GM12878 (cell line): ENCODE measurements at places on chromosomes 6 and 20. TPM values are rescaled to one million over a fixed set of nuclear protein-coding genes. Genes with fewer than 3 reads are reported as not detected.

The BPI gene
- polyA plus RNA-seq: not detected in 2 replicates

The UBD gene
- 25.0 and 28.4 TPM in 2 replicates for polyA plus RNA-seq

The MRPS18B gene
- 140 and 147 TPM in 2 replicates for polyA plus RNA-seq

The ULBP2 gene
- polyA plus RNA-seq: 0.16 TPM in 1 of 2 replicates, not detected in the other

The GSTA3 gene
- not detected in 2 replicates for polyA plus RNA-seq

The ELOVL5 gene
- 226 and 235 TPM in 2 replicates for polyA plus RNA-seq

The STK35 gene
- polyA plus RNA-seq: 8.3 and 9.4 TPM in 2 replicates

The GFRAL gene
- not detected in 2 replicates for polyA plus RNA-seq

The SKIC2 gene
- 58.4 and 63.7 TPM in 2 replicates for polyA plus RNA-seq

The SIRPB2 gene
- not detected in 2 replicates for polyA plus RNA-seq

The THEMIS gene
- not detected in 2 replicates for polyA plus RNA-seq

The VIP gene
- not detected in 2 replicates for polyA plus RNA-seq

The CYP39A1 gene
- not detected in 2 replicates for polyA plus RNA-seq

The FAM217A gene
- polyA plus RNA-seq: 0.09 TPM in 1 of 2 replicates, not detected in the other

The SSTR4 gene
- polyA plus RNA-seq: not detected in 2 replicates

The SLC17A4 gene
- not detected in 2 replicates for polyA plus RNA-seq

The ZSCAN16 gene
- 10.7 and 11.2 TPM in 2 replicates for polyA plus RNA-seq

The TJAP1 gene
- polyA plus RNA-seq: 9.9 and 11.7 TPM in 2 replicates

The LPA gene
- polyA plus RNA-seq: 0.31 and 0.74 TPM in 2 replicates

The MAPK14 gene
- polyA plus RNA-seq: 34.1 and 37.3 TPM in 2 replicates

The MBOAT1 gene
- 4.6 and 5.9 TPM in 2 replicates for polyA plus RNA-seq

The RBM24 gene
- 0.09 and 0.12 TPM in 2 replicates for polyA plus RNA-seq

The PAK5 gene
- not detected in 2 replicates for polyA plus RNA-seq

The MUC21 gene
- not detected in 2 replicates for polyA plus RNA-seq

The AGPAT4 gene
- 0.60 and 0.76 TPM in 2 replicates for polyA plus RNA-seq

The PSMB9 gene
- polyA plus RNA-seq: 517 and 532 TPM in 2 replicates

The NOX3 gene
- polyA plus RNA-seq: not detected in 2 replicates
